Suprapubic skin (tissue), 4 donors: ENCODE measurements at places on chromosomes 16 and 17.

- no peak for DNase-seq
Measured at GRCh38 chr16:1884889-1885288, 12.9 kb upstream of the MEIOB start.

DNA sequence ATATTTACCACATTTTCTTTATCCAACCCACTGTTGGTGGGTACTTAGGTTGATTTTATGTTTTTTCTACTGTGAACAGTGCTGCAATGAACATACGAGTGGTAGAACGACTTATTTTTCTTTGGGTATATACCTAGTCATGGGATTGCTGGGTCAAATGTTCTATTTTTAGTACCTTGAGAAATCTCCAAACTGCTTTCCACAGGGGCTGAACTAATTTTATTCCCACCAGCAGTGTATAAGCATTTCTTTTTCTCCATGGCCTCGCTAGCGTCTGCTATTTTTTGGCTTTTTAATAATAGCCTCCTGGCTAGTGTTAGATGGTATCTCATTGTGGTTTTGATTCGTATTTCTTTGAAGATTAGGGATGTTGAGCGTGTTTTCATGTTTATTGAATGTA is 202.3 kb downstream of the LGALS9B start:
- no peak for DNase-seq

DNA sequence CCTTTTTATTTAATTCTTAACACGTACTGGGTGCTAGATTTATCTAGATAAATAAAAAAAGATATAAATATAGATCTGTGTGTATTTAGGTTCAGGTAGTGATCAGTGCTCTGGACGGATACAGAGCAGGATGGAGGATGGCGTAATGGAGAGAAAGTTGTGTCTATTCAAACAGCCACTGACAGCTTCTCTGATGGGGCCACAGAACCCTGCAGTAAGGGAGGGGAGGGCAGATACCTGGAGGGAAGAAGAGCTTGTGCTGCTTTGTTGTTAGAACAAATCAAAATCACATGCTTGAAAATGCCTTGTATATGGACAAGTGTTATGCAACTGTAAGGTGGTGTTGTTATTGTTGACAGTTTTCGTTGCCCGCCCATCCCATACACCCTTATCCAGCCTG is 170.2 kb downstream of the UTP18 start:
- DNase-seq, result no peak

- no peak for DNase-seq
Measured at GRCh38 chr17:77837917-77838316, 120.6 kb upstream of the TNRC6C start.

GRCh38 chr17:21089933-21090901 is 36.5 kb upstream of the DHRS7B start:
- no peak for DNase-seq

- DNase-seq, result no peak
Measured at GRCh38 chr17:74176546-74177001, 26.9 kb upstream of the RPL38 start.
